Astrocyte (in vitro differentiated cells and primary cell): ENCODE measurements at places on chromosomes 5 and 9. TPM values are rescaled to one million over a fixed set of nuclear protein-coding genes. Genes with fewer than 3 reads are reported as not detected.

GRCh38 chr5:141522301-141522700, 33.4 kb downstream of the PCDHGC5 start:
- no peak for DNase-seq
- H3K27me3 ChIP-seq: no peaks in the 10 kb centered on the region
- H3K36me3 ChIP-seq: peaks cover 16% of the 10 kb centered on the region
- peaks cover 47% of the 10 kb centered on the region for H3K4me1 ChIP-seq
- no peak overlapping the region for H3K4me3 ChIP-seq

DNA sequence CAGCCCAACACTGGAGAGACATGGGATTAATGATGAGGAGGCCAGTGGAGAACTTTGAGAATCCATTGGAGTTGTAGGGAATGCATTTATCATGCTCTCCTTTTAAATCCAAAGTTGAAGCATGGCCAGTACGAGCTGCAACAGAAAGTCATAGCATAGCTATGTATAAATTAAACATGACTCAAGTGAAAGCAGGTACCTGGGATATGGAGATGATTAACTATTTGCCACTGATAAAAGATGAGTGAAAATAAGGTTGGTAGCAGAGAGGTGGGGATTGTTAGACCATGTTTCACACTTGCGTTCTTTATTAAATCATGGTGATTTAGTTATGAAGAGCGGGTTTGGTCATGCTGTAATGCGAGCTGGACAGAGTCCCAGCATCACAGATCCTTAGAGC, 189.6 kb downstream of the ARHGEF28 start:
- peak; percentile 84 for DNase-seq
- peaks cover 45% of the 10 kb centered on the region for H3K4me1 ChIP-seq
- no peaks in the 10 kb centered on the region for H3K36me3 ChIP-seq
- peak overlapping the region; percentile 62 for H3K27ac ChIP-seq
- no peaks in the 10 kb centered on the region for H3K27me3 ChIP-seq

- H3K4me3 ChIP-seq: no peak overlapping the region
- no peak overlapping the region for H3K27ac ChIP-seq
- peaks cover 4% of the 10 kb centered on the region for H3K27me3 ChIP-seq
- H3K4me1 ChIP-seq: peaks cover 5% of the 10 kb centered on the region
- DNase-seq: peak; percentile 39
These were observed 299.6 kb downstream of the NTRK2 start for GRCh38 chr9:84969084-84969483.

DNA sequence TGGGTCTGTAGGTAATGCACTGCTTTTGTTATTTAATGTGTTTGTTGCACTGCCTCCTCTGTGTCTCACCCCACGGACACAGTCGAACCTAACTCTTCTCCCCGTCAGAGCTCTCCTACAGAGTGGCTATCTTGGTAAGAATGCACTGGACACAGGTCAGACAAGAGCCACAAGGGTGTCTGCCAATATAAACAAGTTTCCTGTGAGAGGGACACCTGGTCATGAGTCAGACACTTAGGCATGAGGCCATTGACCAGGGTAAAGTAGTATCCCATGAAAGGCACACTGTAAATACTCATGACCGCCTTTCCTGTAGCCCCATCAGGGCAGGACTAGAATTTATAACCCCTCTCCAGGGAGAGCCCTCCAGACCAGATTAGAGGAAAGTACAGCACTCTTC, 115.5 kb downstream of the SLC12A2 start:
- H3K4me1 ChIP-seq: peaks cover 12% of the 10 kb centered on the region
- no peaks in the 10 kb centered on the region for H3K36me3 ChIP-seq
- H3K27me3 ChIP-seq: no peaks in the 10 kb centered on the region
- peak; percentile 87 for DNase-seq
- H3K27ac ChIP-seq: no peak overlapping the region
- H3K4me3 ChIP-seq: no peak overlapping the region

GRCh38 chr5:169797577-169797976, 160.5 kb downstream of the DOCK2 start:
- H3K4me3 ChIP-seq: no peak overlapping the region
- H3K4me1 ChIP-seq: peaks cover 11% of the 10 kb centered on the region
- H3K36me3 ChIP-seq: no peaks in the 10 kb centered on the region

DNA sequence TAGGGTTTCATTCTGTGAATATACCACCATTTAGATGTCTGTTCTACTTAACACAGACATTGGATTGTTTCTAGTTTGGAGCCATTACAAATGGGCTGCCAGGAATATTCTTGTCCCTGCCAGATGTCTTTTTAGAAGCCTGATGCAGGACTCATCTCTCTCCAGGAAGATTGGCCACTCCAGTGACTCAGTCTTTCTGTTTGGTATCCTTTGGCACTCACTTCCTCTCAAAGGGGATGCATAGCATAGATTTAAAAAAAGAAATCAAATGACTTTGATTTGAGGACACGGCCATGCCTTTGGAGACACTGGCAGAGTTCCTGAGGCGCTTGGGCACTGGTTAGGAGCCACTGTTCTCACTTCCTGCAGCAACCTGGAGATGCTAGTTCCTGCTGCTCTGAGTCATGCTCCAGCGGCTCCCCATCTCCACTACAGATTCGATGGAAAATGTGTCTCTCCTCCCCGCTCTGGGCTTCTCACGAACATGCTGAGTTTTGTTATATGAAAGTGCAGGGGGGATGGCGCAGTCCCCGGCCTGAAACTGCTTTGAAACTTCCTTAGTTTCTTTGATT, 3.5 kb upstream of the ZNF366 start:
- no peaks in the 10 kb centered on the region for H3K36me3 ChIP-seq
- DNase-seq: peak; percentile 88
- peak overlapping the region; percentile 81 for H3K27ac ChIP-seq
- no peaks in the 10 kb centered on the region for H3K27me3 ChIP-seq
- H3K4me1 ChIP-seq: peaks cover 30% of the 10 kb centered on the region

DNA sequence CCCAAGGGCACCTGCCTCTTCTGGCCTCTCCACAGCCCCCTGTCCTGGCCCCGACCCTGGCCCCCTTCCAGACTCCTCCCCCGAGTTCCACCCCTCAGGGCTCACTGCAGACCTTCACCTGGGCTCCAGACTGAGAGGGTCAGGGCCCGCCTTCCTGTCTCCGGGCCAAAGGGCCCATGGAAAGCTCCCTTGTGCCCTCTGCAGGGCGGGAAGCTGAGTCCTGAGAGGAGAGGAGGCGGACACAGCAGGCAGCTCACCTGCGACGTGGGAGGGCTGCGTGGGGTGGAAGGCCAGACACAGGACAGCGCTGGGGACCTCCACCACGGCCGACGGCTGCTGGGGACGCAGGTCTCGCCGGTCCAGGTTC, 20.6 kb downstream of the DYNC2I2 start:
- H3K27me3 ChIP-seq: no peaks in the 10 kb centered on the region
- peaks cover 17% of the 10 kb centered on the region for H3K4me1 ChIP-seq
- no peak overlapping the region for H3K4me3 ChIP-seq
- peaks cover 28% of the 10 kb centered on the region for H3K36me3 ChIP-seq

APBA1 gene
- total RNA-seq: 4.5 and 5.9 TPM in 2 replicates

EFNA5 gene
- 50.5 and 59.3 TPM in 2 replicates for total RNA-seq

PCDHGA7 gene
- total RNA-seq: 0.57 and 0.62 TPM in 2 replicates

EQTN gene
- not detected in 2 replicates for total RNA-seq

TAS2R1 gene
- not detected in 2 replicates for total RNA-seq

SEMA6A gene
- 21.3 and 34.2 TPM in 2 replicates for total RNA-seq

ZNF879 gene
- 1.6 and 1.9 TPM in 2 replicates for total RNA-seq
